ENCODE measurements at places on chromosomes 4 and X. TPM values are rescaled to one million over a fixed set of nuclear protein-coding genes. Genes with fewer than 3 reads are reported as not detected.

APOO gene
- 32.9 TPM for total RNA-seq

EXOC1 gene
- total RNA-seq = 90.5 TPM

ANKRD50 gene
- total RNA-seq = 138 TPM

LEF1 gene
- total RNA-seq = 7.5 TPM

INTU gene
- total RNA-seq = 53.5 TPM

ADH1A gene
- total RNA-seq = not detected

CTAG2 gene
- total RNA-seq = not detected

BST1 gene
- 0.94 TPM for total RNA-seq

IL21 gene
- total RNA-seq = not detected

SSX4B gene
- not detected for total RNA-seq

NXF2 gene
- not detected for total RNA-seq

ZCCHC12 gene
- total RNA-seq = 29.7 TPM
